ENCODE measurements at places on chromosomes 13 and 19.

DNA sequence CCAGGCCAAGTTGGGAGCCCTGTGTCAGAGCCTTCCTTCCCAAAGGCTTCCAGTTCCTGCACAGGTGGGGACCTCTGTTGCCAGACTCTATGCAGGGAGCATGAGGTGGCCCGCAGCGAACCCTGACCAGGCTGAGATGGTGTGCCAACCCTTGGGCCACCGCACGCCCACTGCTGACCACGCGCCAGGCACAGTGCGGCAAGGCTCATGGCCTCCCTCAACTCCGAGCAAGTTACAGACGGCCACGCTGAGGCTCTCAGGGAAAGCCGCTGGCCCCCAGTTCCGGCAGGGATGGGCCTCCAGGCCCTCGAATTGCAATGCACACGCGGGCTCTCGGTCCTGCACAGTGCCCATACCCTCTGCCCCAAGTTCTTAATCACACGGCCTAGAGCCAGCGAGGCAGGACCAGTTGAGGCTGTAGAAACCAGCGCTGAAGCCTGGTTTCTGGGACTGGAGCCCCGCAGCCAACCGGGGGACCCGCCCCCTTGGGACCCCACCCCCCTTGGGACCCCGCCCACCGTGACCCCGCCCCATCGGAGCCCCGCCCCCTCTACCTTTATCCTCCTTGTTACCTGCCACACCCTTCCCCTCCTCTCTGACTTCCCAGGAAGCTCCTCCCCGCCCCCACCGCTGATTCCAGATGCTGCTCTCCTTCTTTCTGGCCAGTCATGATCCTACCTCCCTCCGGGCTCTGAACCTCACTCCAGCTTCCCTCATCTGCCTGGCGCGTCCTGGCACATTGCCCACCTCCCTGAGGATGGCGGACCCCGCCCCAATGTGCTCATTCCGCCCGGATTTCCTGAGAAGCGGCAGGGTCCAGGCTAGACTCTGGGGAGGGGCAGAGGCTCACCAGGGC, 6.0 kb downstream of the PEX11G start:
- no peak for DNase-seq

DNA sequence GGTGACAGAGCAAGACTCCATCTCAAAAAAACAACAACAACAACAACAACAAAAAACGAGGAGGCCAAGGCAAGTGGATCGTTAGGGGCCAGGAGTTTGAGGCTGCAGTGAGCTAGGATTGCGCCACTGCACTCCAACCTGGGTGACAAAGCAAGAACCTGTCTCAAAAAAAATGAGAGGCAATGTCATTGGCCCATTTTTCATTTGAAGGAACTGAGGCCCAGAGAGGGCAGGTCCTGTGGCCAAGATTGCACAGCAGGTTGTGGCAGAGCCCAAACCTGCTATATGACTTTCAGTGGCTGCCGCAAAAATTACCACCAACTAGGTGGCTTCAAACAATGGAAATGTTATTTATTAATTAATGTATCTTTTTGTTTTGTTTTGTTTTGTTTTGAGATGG, 5.5 kb downstream of the PIK3R2 start:
- DNase-seq, result no peak

DNA sequence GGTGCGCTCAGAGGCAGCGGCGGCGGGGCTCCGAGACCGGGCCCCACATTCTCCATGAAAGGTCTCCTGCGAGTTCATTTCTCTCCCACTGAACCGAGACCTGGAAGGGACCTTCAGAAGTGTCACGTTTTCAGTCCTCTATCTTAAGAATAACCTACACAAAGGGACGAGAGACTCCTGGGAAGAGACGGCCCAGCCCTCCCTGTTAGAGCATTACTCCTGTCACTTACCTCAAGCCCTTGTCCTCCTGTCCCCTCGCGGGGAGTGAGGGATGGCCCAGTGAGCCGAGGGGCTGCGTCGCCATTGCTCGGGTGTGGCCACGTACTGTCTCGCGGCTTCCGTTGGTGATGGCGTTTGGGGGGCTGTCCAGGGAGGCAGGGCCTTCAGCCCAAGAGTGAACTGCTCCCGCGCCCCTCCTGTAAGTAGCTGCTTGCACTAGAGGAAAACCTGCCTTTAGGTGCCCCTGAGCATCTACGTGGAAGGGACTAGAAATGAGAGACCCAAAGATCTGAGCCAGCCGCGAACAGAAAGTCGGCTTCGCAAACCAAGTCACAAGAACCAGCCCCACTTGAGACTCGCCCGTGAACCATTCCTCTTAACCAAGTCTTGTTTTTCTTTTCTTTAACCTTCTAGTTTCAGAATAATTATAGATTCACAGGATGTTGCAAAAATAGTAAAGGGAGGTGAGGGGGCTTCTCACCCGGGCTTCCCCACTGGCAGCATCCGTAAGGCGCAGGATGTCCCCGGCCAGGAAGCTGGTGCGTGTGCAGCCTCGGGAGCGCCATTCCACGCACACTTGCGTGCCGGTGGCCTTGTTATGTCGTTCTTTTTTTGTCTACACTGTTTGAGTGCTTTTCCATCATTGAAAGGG, 21.1 kb upstream of the NDUFS7 start:
- no peak for DNase-seq

DNA sequence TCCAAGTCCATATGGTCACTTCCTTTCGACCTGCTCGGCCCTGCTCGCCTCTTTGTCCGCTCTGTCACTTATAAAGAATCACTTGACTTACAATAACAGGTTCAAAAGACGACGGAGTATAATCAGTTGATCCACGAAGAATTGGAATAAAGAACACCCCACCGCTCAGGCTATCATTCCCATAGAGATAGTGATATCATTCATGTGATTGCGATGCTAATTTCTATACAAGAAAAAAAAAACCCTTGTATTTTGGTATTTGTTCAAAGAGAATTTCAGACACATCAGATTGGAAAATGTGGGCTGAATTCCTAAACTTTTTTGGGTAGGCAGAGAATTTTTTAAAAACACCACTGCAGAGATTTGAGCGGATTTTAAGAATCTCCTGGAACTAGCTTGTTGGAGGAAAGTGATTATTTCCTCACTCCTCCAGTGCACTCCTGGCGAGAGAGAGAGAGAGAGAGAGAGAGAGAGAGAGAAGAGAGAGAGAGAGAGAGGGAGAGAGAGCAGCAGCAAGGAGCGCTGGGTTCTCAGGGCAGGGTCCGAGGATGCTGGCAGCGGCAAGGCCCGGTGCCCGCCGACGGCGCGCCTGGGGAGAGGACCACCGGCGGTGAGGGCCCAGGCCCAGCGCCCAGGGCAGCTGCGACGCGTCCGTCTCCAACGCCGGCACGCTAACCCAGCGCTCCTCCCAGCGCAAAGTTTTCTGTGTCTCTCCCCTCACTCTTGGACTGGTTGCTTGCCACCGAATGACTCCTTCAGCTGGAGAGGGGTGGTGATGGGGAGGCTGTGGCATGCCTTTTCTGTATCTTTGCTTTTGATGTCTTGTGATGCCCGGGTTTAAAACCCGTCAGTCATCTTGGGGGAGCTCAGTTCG, 149.0 kb upstream of the ZNF536 start:
- no peak for DNase-seq
